ENCODE measurements at places on chromosomes 2 and 18.

DNA sequence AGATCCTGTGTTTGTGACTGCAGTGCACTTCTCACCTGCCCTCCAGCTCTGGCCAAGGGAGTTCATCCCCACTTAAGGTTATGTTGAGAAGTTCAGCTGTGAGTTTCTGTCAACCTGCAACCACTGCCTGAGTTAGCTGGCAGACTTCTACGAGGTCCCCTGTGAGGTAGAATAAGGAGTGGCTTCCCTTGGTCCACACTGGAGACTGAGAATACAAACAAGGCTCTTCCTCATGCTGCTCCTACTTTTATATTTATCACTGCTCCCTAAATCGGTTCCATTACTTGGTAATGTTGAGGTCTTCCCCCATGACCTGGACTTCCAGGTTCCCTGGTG is 353.2 kb upstream of the CWC22 start:
- DNase-seq = no peak

DNA sequence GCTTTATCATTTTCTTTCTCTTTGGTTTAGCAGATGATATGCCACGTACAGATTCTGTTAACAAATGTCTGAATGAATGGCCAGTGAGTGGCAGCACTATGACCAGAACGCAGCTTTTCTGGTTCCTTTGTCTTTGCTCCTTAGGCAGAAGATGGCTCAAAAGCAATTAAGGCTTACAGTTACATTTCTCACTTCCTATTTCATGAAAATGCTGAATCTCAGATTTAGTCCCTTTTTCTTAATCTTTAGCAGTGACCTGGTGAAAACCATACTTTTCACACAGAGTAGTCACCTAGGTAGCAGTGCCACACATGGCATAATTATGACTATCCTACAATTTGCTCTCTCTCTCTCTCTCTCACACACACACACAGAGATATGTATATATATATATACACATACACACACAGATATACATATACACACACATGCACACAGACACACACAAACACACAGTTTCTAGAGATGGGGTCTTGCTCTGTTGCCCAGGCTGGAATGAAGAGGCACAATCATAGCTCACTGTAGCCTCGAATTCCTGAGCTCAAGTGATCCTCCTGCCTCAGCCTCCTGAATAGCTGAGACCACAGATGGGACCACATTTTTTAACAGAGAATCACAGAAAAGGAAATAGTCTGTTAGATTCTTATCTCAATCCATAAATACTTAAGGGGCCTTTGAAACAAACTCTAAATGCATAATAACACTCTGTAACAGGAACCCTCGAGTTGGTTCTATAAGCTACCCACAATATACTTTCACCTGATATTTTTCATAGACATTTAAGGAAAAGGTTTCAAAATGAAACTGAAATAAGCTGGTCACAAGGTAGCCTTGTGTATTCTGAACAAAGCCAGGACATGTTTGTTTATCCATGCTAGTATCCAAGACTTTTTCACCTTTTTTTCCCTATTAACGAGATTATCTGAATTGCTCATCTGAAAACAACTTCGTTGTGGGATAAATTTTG is 11.6 kb downstream of the PDE6D start:
- DNase-seq = no peak

DNA sequence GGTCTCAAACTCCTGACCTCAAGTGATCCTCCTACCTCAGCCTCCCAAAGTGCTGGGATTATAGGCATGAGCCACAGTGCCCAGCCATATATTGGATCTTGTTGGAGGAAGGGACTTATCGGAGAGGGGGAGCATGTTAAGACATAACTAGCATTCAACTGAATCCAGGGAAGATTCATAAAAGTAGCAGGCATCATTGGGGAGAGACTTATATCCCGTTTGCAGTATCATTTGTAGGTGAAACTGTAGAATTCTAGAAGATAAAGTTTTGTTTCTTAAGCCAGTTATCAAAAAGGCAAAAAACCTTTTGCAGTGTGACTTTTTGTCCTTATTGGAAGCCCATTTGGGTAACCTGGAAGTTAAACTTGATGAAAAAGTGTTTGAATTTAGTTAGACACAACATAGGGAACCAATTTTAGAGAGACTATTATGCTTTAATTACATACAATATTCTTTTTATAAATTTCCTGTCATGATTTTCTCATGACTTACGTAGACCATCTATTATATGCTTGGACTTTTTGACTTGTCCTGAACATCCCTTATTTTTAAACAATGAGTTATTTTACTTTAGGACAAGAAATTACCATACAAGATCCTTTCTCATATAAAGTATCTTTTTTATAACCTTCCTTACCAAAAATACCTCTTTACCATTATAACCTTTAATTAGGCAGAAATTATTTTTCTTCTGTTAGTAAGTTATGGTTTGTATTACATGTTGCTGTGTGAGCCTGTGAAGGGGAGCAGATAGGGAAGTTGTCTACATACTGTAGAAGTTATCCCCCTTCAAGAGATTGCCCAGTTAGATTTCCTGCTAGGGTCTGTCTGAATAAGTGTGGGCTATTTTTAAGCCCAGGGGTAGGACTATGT is 20.3 kb downstream of the RAB3GAP1 start:
- DNase-seq = no peak

- no peak for DNase-seq
These were observed 2.8 kb upstream of the TMEM131 start for GRCh38 chr2:97998431-97999005.

- DNase-seq = no peak
These were observed 1487.0 kb downstream of the LRP1B start for GRCh38 chr2:140643761-140644187.

DNA sequence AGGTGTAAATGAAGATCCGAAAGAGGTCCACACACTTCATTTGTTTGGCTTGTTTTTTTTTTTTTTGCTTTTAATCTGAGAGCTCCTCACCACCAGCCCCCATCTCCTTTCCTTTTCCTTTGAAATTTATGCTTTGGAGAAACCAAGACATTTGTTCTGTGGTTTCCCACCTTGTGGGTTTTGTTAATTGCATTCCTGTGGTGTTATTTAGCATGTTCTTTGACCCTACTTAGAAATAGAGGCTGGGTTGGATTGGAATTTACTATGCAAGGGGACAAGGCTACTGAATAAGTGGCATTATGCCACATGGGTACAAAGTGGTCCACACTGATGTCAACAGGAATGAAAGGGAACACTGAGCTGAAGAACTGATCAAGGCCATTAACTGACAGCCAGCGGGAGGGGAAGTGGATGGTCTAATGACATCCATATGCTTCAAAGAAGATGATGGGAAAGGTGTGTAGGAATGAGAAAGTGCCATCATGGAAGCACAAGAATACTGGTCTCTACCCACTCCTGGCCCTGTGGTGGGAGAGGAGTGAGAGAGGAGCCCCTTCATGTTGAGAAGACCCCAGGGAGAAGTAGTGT is 8.9 kb downstream of the CCL20 start:
- DNase-seq = no peak

- no peak for DNase-seq
These were observed 95.3 kb downstream of the TMEM247 start for GRCh38 chr2:46574457-46575355.

- no peak for DNase-seq
These were observed 128.7 kb upstream of the GLI2 start for GRCh38 chr2:120606931-120607330.

DNA sequence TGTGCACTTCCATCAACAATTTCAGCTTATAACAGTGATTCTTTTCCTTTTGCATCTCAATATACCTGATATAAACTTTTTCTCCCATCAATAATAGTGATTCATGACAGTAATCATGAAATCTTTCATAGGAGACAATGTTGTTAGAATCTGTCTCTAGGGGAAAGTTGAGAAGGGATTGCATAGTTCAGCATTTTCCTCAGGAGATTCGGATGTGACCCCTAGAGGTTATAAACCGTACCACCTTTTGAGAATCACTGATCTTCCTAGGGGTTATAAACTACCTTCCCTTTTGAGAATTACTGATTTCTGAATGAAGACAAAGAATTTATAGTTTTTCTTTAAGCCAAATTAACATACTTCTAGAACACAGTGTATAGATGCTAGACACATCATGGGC is 53.0 kb upstream of the GALNT3 start:
- no peak for DNase-seq

GRCh38 chr18:76914314-76914713 is 92.0 kb downstream of the ZNF236 start:
- DNase-seq = no peak
